GM23338 (cell line): ENCODE measurements at places on chromosomes 11 and 22.

DNA sequence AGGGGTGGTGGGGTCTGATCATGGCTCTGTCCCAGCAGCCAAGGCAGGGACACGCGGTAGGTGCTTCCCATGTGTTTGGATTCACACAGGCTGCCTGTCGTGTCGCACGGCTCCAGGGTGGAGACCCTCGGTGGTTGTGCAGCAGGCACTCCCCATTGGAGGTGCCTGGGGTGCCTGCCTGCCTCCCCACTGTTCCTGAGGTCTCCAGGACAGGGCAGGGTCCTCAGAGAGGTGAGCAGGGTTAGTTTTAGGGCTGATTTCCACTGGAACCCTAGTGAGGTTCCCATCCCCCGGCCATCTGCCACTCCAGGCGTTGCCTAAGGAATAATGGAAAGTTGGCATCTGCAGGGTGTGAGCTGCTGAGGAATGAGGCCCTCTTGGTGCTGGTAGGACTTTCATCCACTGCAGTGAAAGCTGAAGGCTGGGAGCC lies 32.3 kb downstream of the OSBPL5 start:
- no peak for DNase-seq

- DNase-seq, result no peak
Observed at GRCh38 chr11:76327756-76328388, 53.1 kb downstream of the THAP12 start.

- DNase-seq, result no peak
Observed at GRCh38 chr22:20292108-20292507, 24.0 kb upstream of the RTN4R start.

GRCh38 chr11:6745465-6746015 lies 26.2 kb downstream of the OR2AG2 start:
- no peak for DNase-seq

- no peak for DNase-seq
Observed at GRCh38 chr22:22936915-22937656, 49.5 kb downstream of the IGLL5 start.

DNA sequence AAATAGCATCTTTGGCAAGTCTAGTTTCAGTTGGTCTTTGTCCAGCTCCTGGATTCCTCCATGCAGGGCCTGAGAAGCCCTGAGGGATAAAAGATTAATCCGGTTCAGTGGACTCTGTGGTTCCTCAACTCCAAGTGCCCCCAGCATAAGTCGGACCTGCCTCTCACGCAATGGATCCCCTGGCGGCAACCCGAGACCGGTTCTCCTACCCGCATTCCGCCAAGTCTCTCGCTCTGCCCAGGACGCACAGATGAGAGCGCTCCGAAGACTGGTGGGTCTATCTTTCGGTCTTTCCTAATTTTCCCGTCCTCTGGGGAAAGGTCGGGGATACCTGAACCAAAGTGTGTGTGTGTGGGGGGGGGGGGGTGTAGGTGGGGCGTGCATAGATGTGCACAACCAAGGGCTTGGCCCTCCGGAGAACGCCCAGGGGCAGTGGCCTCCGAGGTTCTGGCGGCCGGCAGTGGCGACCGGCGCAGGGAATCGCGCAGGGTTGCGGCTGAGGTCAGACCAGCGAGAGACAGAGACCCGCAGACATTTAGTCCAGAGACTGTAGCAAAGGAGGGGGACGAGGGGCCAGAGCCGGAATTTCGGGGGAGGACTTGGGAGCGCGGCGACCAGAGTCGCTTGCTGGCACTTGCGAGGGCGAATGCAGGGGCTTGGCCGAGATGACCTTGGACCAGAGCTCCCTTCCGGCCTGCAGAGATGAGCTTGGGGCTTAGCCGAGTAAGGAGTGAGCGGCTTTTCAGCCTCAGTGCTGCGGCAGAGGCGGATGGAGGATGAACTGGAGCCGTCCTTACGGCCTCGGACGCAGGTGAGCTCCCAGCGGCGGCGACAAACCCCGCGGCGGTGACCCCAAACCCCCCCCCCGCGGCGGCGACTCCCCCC lies 712 bp upstream of the SLC2A11 start:
- peak; percentile 83 for DNase-seq

DNA sequence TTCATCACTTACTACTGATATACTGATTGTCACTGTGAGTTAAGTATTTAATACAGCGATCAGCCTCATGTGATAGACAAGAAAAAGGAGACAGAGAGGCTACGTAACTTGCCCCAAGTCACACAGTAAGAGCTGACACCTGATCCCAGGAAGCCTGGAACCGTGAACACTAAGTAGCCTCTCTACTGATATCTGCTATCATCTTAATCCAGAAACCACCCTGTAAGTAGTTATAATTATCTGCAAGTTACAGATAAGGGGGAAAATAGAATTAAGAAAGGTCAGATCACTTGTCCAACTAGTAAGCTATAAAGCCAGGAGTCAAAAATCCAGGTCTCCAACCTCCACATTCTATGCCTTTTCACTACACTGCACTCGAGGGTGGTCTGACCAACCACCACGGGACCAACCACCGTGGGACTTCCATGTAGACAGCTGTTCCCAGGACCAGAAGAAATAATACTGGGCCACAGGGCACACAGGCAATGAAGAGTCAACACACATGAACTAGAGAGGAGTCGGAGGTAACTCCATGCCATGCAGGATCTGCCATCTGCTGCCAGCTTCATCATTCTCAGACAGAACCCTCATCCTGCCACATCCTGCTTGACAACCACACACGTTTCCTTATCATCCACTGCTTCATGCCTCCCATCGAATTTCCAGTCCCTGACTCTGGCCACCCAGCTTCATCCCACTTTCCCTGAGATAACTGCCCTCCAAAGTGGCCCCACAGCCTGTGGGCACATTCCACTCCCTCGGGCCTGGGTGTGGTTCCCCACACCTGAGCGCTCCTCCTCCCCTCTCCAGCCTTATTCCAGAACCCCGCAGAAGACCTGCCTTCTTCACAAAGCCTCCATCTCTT lies 58.6 kb downstream of the MICAL3 start:
- no peak for DNase-seq

GRCh38 chr11:111531687-111532364 lies 8.7 kb upstream of the LAYN start:
- DNase-seq, result no peak

- DNase-seq, result peak; percentile 82
Observed at GRCh38 chr11:131688048-131688693, 317.8 kb downstream of the NTM start.

DNA sequence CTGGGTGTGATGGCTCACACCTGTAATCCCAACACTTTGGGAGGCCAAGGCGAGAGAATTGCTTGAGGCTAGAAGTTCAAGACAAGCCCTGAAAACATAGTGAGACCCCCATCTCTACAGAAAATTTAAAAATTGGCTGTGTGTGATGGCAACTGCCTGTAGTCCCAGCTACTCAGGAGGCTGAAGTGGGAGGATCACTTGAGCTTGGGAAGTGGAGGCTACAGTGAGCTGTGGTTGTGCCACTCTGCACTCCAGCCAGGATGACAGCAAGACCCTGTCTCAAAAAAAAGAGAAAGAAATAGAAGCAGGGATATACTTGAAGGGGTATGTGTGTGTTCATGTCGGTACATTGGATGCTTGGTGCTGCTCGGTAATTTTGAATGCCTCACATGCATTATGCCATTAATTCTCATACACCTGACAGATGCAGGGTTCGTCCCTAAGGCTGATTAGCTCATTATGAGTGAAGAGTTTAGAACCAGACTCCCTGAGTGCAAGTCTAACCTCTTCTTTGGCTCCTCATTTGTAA lies 14.0 kb downstream of the CRKL start:
- no peak for DNase-seq

GRCh38 chr11:74932797-74933196 lies 16.1 kb downstream of the XRRA1 start:
- DNase-seq, result no peak
